NCI-H82 (cell line): ENCODE measurements at places on chromosomes 13 and 19.

GRCh38 chr13:113371061-113371460, 7.1 kb upstream of the GRTP1 start:
- DNase-seq = no peak

- no peak for DNase-seq
Observed at GRCh38 chr19:15297416-15298224, 34.7 kb downstream of the BRD4 start.

- peak; percentile 89 for DNase-seq
Observed at GRCh38 chr19:2328401-2329148, at the start of the genes LSM7 and SPPL2B. Gene LSM7, minus strand, starts transcription at chr19:2328586. Its CDS starts 20 bp downstream, at chr19:2328566. Gene SPPL2B, plus strand, starts transcription at chr19:2328684. Its CDS starts 26 bp downstream, at chr19:2328710.

- no peak for DNase-seq
Observed at GRCh38 chr19:17183271-17183761, 31.8 kb upstream of the USE1 start.

DNA sequence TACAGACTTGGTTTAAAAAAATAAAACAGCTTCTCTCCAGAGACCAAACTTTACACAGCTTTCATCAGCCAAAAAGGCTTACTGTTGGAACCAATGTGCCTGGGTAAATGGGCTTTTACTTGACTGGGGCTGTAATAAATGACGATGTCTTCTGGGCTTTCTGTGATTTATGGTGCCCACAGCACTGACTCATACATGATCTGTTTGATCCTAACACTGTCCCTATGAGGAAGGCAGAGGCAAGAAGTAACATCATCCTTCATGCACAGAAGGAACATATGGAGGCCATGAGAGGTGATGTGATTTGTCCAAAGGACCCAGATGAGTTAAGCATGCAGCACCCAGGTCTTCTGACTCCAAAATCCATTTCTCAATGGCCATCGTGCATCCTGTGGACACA, 77.4 kb downstream of the DOCK9 start:
- DNase-seq = no peak

- no peak for DNase-seq
Observed at GRCh38 chr19:45473682-45474605, 6.1 kb downstream of the FOSB start.

DNA sequence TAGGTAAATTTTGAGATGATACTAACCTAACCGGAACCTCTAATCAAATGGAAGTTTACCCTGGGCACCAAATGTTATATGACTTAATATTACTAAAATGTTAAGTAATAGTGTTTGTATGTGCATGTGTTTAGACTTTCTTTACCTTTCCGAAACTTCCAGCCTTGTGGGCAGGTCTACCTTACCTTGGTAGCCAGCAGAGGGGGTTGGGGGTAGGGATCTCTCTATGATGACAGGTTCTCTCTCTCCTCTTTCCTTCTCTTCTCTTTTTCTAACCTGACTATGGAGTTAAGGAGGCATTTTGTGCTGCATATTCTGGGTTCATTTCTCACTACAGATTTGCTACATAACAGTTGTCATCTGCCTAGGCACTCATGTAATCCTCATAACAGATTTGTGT, 6.8 kb upstream of the FRY start:
- DNase-seq = no peak

GRCh38 chr13:105428811-105429210, 1106.7 kb downstream of the EFNB2 start:
- DNase-seq = no peak

DNA sequence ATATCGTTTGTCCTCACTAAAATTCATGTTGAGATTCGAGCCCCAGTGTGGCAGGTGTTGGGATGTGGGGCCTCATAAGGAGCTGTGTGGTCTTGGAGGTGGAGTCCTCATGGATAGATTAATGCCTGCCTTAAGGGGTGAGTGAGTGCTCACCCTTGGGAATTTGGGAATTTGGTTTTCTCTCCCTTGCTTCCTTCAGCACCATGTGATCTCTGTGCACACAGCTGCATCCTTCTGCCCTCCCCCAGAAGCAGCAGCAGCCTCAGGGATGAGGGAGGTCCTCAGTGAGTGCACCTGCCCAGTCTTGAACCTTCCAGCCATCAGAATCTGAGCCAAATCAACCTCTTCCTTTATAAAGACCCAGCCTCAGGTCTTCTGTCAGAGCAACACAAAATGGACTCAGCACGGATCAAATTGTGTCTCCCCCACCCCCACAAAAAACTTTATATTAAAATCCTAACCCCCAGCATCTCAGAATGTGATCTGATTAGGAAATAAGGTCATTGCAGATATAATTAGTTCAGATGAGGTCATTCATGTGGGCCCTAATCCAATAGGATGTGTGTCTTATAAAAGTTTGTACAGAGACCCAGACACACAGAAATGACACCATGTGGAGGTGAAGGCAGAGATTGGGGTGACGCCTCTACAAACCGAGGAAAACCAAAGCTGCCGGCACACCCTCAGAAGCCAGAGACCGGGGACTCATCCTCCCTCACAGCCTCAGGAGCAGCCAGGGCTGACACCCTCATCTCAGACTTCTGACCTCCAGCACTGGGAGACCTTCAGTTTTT, 12.9 kb downstream of the CYTH2 start:
- DNase-seq = peak; percentile 49

DNA sequence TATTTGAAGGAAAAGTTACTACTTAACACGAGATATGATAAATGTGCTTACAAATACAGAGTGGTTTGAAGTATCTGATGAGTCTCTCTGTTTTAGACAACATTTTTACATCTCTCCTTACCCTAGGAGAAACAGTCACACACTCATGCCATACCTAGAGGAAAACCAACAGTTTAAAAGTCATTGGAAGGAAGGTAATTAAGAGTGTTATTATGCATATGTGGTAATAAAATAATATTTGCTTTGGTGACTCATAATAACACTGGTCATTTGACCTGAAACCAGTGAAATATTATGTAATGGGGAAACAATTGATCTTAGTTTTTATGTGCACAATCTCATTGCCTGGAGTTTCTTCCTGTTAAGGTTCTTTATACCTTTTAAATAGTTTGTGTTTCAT, 136.9 kb upstream of the SOX21 start:
- no peak for DNase-seq

DNA sequence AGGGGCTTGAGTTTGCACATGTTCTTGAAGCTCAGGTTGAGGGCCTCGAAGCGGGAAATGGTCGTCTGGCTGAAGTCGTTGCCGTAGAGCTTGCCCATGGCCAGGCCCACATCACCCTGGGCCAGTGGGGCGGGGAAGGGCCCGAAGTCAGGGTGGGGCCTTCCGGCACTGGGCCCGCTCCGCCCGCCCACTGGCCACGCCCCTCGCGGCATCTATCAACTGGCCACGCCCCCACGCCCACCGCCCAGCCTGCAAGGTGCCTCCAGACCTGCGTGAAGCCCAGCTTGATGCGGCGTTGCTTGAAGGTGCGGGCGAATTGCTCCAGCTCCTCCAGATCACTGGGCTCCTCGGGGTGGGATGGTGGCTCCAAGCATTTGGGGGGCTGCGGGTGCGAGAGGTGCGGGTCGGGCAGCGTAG, 19.9 kb downstream of the ZNF574 start:
- DNase-seq = peak; percentile 89

- peak; percentile 36 for DNase-seq
Observed at GRCh38 chr13:27353166-27353583, 71.2 kb upstream of the GTF3A start.

- no peak for DNase-seq
Observed at GRCh38 chr13:76600081-76600480, 286.1 kb downstream of the KCTD12 start.

DNA sequence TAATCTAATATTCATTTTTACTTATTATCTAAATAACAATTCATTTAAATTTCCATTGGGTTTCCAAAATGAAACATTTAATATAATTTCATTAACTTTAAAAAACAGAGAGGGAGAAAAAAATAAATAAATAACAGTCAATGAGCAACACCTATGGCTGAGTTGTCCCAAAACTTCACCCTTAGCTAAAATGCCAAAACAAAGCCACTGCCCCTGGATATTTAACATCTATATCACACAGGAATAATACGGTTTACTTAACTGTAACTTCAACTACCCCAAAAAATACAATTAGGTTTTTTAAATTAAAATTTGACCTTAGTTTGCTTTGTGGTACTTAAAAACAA, 541 bp downstream of the ELF1 start:
- DNase-seq = no peak

DNA sequence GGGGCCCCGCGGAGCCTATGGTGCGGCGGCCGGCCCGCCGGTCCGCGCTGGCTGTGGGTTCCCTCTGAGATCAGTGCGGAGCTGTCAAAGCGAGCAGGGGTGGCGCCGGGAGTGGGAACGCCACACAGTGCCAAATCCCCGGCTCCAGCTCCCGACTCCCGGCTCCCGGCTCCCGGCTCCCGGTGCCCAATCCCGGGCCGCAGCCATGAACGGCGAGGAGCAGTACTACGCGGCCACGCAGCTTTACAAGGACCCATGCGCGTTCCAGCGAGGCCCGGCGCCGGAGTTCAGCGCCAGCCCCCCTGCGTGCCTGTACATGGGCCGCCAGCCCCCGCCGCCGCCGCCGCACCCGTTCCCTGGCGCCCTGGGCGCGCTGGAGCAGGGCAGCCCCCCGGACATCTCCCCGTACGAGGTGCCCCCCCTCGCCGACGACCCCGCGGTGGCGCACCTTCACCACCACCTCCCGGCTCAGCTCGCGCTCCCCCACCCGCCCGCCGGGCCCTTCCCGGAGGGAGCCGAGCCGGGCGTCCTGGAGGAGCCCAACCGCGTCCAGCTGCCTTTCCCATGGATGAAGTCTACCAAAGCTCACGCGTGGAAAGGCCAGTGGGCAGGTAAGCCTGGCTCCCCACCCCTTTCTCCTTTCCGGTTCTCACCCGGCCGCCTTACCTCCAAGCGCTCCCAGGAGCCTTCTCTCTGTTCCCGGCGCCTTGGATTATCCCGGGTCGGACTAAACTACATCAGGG, at the start of gene PDX1:
Gene PDX1 (plus strand): TSS at position 67 of the 743 bp plus-strand sequence. CDS start 139 bp downstream, at position 206.
- peak; percentile 66 for DNase-seq

DNA sequence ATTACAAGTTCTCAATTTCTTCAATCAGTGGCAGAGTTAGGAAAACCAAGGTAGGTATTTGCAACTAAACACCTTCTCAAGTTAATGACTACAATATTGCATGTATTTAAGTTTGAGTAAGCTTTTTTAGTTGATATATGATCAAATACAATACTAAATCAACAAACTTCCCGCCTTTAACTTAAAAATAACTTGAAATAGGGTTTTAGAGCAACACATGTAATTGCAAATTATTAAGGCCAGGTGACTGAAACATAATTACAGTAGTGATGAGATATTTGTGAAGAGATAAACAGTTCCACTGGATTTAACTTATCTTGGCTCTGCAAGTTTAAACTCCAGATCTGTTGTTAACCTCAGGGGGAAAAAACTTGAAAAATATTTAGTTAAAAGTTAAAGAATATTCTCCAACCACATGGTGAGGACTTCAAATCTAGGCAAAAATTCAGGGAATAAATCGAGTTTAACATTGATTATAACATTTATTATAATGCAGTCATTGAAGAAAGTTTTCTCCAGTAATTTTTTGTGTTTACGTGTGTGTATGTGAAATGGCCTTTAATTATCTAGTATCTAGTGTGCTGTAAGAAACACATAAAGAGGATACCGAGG, 3.6 kb downstream of the DACH1 start:
- peak; percentile 42 for DNase-seq

GRCh38 chr13:52994865-52995264, 33.7 kb upstream of the OLFM4 start:
- peak; percentile 86 for DNase-seq

DNA sequence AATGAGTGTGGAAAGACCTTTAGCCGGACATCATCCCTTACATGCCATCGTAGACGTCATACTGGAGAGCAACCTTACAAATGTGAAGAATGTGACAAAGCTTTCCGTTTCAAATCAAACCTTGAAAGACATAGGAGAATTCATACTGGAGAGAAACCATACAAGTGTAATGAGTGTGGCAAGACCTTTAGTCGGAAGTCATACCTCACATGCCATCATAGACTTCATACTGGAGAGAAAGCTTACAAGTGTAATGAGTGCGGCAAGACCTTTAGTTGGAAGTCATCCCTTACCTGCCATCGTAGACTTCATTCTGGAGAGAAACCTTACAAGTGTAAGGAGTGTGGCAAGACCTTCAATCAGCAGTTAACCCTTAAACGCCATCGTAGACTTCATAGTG, 11.7 kb upstream of the ZNF813 start:
- DNase-seq = no peak

- DNase-seq = no peak
Observed at GRCh38 chr19:16252459-16253205, 54.9 kb downstream of the AP1M1 start.

GRCh38 chr13:77831866-77832265, 86.8 kb downstream of the EDNRB start:
- no peak for DNase-seq

- no peak for DNase-seq
Observed at GRCh38 chr13:92560883-92561282, 665.7 kb upstream of the GPC6 start.

DNA sequence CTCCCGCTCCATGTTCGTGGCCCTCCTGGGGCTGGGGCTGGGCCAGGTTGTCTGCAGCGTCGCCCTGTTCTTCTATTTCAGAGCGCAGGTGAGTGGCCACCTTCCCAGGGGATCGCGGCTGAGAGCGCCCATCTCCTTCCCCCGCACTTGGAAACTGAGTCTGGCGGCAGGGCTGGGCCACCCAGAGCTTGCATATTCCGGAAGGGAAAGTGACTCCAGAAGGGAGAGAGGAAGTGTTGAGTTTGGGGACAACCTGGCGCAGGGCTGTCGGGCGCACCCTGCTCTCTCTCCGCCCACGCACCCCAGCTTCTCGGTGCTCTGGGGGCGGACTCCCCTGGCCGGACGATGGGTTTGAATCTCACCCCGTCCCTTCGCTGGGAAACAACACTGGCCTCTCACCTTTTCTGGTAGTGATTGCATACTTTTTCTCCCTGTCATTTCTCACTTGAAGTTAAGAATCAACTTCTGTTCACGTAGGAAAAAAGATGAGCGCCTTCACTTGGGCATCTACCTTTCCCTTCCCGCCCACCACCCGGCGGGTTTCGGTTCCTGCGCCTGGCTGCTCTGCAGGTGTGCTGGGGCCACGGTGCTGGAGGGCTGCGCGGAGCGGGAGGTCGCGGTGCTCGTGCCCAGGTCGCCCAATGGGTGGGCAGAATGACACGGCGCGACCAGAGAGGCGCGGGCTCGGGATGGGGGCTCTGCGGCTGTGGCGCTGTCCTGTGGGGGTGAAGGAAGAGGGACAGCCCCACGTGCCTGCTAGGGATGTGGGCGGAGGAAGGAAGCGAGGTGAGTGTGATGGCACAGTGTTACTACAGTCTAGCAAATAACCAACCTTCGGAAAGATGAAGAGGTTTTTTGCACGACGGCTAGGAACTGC, 721 bp downstream of the TNFSF11 start:
- DNase-seq = no peak
